ENCODE measurements at places on chromosomes 2 and 18.

GRCh38 chr2:238418196-238418998, 8.3 kb upstream of the ASB1 start:
- no peak for DNase-seq

GRCh38 chr2:239566162-239566994, 165.6 kb upstream of the HDAC4 start:
- DNase-seq, result no peak

DNA sequence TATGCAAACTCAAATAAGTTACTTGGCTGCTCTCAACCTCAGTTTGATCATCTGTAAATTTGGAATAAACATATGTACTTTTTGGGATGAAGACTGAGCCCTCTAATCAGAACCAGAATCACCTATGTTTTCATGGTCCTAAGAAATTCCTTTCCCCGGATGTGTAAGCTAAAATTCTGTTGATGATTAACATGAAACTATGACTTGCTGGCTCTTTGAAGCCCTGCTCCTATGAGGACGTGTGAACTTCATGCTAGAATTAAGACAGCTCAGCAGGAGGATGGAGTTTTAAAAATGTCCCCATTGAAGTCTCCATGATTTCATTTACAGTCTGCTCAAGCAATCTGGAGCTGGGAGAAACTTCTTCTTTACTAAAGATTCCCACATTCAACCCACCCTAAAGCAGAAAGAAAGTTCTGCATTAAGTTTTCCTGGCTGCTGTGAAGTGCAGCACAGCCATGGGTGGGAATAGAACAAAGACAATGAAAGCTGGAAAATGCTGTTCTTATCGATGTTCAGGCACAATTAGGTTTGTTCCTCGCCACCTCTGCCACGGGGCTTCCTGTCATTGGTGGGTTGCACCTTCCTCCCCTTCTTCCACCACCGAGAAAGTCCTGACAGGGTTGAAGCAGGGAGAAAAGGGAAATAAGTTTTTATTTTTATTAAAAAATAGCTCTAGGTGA, 50.9 kb downstream of the ADCYAP1 start:
- DNase-seq, result no peak

DNA sequence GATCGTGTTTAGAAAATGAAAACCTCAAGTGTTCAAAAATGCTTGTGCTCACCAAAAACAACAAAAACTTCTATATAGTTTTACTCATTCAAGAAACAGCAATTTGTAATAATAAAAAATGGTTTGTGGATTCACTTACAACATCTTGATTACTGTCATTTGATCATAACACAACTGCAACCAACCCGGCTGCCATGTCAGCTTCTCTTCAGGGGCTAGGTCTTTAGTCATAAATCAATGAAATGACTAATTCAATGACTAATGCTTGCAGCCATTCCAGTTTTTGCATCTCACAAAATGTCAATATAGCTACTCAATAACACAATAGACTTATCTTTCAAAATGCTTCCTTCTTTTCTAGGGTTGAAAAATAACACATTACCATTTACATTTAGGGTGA, 128.0 kb downstream of the OLA1 start:
- no peak for DNase-seq

DNA sequence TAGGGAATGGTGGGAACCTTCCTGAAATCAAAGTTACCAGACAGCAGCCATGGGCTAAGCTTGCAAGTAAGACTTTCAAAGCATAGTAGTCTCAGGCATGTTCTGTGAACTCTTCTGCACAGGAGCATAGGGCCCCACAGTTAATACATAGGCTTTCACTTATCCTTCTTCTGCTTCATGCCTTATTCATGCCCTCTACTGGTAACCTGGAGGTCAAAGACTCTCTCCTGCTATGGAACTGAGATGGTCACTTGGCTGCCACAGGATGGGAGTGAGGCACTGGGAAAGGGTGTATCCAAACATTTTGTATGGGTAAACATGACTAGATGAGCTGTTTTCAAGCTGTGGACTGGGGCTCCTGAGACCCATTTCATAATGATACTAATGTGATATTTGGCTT, 49.1 kb upstream of the ZNF638 start:
- no peak for DNase-seq

DNA sequence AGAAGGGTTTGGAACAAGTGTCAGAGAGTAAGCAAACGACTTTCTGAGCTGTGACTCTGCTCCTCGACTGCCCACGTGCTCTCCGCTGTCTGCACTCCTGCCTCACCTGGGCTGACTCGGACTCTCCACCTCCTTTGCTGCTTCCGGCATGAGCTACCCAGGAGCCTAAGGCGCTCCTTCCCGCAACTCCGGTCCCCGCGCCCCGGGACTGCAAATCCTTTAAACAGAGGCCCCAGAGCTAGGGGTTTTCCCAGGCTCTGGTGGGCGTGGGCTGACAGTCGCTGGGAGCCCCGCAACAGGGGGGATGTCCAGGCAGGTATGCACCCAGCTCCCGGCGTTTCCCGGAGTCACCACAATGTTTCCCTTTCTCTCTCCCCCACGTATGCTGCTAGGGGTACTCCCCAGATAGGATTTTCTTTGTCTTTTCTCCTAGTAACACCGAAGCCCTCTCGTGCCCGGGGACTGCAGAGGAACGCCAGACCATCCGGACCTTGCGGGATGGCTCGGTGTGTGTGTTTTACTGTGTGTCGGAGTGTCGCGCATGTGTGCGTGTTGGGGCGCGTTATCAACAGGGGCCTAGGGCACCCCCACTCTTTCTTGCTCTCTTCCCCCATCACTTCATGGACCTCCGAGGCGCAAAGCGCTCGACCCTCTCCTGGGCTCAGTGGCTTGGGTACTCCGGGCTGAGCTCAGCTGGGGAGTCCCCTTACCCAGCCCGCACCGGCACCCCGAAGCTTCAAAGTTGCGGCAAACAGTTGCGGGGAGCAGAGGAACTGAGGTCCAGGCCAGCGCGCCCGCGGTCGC, 691 bp upstream of the THSD7B start:
- peak; percentile 20 for DNase-seq

DNA sequence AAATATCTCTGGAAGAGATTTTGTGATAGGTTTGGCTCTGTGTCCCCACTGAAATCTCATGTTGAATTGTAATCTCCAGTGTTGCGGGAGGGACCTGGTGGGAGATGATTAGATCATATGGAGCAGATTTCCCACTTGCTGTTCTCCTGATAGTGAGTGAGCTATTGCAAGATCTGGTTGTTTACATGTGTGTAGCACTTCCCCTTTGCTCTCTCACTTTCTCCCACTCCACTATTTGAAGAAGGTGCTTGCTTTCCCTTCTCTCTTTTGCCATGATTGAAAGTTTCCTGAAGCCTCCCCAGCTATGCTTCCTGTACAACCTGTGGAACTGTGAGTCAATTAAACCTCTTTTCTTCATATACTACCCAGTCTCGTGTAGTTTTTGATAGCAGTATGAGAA, 97.0 kb upstream of the FN1 start:
- no peak for DNase-seq

DNA sequence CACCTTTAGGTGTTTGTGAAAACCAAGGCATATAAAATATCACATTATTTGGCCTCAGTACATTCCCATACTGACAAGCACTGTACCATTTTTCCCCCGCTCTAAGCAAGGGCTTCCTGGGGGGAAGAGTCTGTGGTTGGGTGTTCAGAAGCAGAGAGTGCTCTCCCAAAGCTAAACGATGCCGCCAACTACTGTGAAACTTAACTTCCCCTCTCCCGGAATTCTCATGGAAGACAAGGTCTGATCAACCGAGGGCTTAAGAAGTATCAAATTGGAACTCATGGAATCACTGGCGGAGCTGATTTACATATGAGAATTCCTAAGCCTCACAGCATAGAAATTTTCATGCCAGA, 433 bp upstream of the MFF start:
- DNase-seq, result no peak

DNA sequence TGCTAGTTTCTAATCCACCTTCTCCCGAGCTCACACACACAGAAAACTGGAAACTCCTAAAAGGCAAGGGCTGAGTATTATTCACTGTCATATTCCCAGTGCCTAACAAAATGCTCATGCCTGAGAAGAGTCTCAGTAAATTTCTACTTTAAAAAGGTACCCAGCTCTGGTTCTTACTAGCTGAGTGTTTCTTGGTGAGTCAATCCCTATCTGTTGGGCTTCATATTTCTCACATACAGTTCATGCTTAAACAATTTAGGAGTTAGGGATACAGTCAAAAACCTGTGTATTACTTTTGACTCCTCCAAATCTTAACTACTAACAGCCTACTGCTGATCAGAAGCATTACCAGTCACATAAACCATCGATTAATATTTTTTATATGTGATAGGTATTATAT, 204.9 kb downstream of the EN1 start:
- DNase-seq, result no peak

DNA sequence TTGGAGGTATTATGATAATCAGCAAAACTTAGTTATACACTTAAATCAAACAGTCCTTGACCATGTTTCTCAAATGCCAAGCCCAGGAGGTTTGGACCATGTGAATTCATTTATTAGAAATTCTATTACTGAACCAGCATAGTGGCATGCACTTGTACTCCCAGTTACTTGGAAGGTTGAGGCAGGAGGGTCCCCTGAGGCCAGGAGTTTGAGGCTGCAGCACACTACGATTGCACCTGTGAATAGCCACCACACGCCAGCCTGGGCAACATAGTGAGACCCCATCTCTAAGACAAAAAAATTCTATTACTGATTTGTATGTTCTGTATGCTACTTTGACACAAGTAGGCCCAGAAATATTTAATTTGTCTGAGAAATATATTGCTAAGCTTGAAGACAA, 43.6 kb upstream of the FZD7 start:
- DNase-seq, result no peak

GRCh38 chr2:50014168-50014567, 859.9 kb upstream of the FSHR start:
- no peak for DNase-seq

GRCh38 chr2:118176601-118177000, 88.3 kb downstream of the INSIG2 start:
- no peak for DNase-seq

DNA sequence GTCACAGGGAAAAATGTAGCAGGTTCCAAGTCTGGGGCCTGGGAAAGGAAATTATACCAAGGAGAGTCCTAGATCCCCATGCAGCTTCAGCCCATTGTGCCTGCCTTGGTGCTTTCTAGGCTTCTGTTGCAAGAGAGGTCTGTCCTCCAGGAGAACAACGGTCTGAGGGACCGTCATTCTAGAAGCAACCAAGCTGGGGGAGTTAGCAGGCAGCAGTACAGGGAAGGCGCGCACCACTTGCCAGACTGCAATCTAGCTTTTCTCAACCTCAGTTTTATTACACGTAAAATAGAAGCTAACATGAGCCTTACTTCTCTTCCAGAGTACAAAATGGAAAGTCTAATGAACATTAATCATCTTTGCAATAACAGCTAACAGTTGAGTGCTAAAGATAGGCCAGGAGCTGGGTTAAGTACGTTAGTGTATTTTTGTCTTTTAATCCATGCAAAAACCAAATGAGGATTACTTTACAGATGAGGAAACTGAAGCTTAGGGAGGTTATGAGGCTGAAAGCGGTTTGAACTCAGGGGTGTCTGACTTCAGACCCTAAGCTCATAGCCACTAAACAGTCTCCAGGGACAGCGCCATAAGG, 1.9 kb downstream of the TCF23 start:
- no peak for DNase-seq

DNA sequence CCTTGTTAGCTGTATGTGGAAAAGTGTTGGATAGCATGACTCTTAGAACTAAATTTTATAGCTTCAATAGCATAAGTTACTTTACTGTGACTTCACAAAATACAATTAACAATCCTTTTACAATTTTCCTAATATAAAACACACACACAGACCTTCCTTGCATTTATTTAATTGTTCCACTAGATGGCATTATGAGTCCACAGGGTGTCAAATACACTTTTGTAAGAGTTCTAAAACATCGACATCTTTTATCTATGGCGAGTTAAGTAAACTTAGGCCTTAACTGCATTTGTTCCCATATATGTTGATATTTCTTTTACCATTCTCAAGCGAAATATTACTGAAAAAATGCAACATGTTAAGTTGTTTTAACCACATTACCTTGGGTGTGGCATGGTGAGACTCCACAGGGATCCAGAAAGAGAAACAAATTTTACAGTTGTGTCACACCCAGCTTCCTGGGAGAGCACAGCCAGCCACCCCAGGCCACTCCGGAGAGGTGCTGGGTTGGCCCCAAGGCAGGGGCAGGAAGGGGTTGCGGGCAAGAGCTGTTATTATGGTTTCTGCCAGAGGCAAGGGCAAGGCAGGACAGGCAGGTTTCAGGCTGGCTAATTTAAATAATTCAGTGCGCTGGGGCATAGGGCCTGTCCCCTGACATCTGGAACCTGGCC, 312.4 kb upstream of the MC4R start:
- peak; percentile 12 for DNase-seq

GRCh38 chr2:110998311-110998710, 122.4 kb upstream of the BCL2L11 start:
- no peak for DNase-seq

DNA sequence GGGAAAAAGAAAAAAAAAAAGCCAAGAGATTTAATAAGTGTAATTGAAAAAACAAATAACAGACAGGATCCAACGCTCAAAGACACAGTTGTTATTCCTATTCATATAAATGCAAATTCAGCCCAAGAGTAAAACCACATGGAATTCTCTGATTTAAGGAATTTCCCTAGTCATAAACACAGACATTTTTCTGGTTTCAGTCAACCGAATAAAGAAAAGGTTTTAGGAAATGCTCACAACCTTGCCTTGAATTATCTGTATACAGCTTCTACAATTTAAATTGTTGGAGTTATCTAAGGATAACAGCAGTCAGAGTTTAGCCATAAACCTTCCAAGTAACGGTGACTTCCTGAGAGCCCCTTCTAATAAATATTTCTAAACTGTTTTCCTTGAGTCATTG, 122.7 kb downstream of the VWC2L start:
- no peak for DNase-seq

DNA sequence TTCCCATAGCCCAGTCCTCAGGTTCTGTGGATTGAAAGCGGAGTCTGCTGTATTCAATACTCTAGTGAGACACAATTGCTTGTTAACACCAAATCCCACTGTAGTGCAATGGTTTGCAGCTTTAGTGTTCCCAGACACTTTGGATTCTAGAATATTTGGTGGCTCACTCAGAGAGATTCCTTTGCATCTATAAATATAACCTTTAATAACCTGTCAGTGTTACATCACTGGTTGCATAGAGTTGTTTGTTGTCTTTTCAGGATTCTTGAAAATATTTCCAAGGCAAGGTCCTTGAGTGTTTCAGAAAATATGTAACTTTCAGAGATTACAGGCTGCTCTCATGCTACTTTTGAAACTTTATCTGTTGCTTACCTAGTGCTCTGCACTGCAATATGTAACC, 157.5 kb downstream of the ZEB2 start:
- no peak for DNase-seq

- peak; percentile 21 for DNase-seq
Measured at GRCh38 chr2:238238766-238239542, 884 bp downstream of the HES6 start.

DNA sequence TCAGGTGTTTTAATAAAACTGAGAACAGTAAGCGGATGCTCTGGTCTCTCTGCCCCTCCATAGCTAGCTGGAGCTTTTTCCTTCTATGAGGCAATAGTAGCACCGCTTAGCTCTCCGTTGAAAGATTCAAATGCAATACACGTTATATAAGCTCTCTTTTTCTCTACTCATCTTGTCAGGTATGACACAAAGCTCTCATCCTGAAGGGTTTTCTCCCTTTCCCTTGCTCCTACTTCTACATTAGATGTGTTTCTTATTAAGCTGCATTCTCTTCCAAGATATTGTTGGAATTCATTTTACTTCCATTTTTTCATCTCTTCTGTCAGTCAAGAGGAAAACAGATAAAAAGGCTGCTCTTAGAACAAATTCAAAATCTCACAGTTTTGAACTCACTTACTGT, 434.6 kb upstream of the DDX18 start:
- DNase-seq, result no peak

Measured in NCI-H510A (cell line).